ENCODE measurements at places on chromosomes 6 and 20.
A peak's percentile ranks its signal among the peaks of the same experiment; 100 is the strongest.

DNA sequence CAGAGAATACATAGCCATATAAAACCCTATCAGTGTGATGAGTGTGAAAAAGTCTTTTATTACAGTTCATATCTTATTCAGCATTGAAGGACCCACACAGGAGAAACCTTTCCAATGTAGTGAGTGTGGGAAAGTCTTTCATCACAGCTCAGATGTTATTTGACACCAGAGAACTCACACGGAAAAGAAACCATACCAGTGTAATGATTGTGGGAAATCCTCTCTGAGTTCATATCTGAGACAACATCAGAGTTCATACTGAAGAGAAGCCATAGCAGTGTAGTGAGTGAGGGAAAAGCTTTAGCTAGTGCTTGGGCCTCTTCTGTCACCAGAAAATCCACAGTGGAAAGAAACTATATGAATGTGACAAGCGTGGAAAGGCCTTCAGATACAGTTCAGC lies 8.6 kb upstream of the ZSCAN16 start:
- DNase-seq: no peak

GRCh38 chr6:13461805-13462204 lies 25.6 kb downstream of the GFOD1 start:
- no peak for DNase-seq

GRCh38 chr20:15146948-15147347 lies 809.5 kb upstream of the FLRT3 start:
- DNase-seq: peak; percentile 2

GRCh38 chr6:11750682-11751081 lies 27.9 kb downstream of the ADTRP start:
- no peak for DNase-seq

- no peak for DNase-seq
Measured at GRCh38 chr6:90446164-90446563, 140.7 kb downstream of the MAP3K7 start.

DNA sequence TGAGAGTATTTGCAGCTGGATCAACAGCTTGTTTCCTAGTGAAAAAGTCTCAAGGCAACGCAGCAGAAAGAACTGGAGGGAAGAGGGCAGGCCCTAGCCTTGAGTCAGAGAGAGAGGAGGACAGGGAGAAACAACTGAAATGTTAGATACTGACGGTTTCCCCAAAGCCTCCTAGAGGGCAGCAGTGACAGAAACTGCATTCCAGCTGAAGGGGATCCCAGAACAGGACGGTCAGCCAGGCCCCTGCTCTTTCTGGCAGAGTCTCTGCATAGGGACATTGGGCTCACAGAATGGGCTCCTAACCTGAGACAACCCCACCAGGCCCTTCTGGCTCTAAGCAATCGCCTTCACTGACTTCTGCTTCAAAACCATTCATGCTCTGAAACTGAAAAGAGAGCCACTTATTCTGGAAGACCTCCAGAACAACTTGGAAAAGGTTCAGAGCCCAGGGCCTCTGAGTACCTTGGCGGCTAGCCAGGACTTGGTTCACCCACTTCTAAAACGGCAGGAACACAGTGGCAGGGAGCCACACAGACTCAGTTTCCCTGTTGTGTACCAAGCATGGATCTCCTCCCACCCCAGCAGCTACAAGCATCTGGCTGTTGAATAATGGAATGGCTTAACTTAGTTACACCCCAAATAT lies 72.9 kb downstream of the PSMB1 start:
- DNase-seq: no peak

- no peak for DNase-seq
Measured at GRCh38 chr6:157268396-157268795, 54.9 kb downstream of the TMEM242 start.

- peak; percentile 88 for DNase-seq
Measured at GRCh38 chr6:3748208-3749066, 3.1 kb downstream of the PXDC1 start.

DNA sequence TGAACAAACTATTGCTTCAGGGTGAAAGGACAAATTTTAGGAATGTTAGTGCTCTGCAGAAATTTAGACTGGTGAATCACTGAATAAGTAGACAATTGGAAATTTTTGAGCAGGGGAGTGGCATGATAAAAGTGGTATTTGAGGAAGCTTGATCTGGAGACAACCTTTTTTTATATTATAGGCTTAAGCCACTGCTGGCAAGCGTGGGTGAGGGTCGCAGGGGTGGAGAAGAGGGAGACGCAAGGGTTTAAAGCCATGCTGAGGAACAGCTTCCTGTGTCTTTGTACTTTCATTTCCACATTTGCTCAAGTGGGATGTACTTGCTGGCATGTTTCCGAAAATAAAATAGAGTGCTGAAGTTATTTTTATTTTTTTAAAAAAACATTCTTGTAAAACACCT lies 23.7 kb downstream of the NCOA7 start:
- no peak for DNase-seq

DNA sequence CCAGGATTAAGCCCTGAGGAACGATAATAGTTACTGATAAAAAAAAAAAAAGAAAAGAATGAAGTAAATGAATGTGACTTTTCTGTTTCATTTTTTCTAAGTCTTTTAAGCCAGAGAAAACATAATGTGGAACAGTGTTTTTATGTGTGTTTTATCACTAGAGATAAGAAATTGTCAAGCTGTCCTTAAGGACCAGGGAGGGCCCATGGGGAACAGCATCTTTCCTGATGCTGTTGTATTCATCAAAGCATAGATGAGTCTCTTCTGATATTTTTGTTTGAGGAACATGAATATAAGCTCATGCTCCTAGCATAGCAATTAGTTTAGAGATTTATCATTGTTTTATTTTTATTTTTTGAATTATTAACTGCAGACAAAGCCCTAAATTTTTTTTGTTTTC lies 150.2 kb downstream of the LAMA2 start:
- DNase-seq: no peak

DNA sequence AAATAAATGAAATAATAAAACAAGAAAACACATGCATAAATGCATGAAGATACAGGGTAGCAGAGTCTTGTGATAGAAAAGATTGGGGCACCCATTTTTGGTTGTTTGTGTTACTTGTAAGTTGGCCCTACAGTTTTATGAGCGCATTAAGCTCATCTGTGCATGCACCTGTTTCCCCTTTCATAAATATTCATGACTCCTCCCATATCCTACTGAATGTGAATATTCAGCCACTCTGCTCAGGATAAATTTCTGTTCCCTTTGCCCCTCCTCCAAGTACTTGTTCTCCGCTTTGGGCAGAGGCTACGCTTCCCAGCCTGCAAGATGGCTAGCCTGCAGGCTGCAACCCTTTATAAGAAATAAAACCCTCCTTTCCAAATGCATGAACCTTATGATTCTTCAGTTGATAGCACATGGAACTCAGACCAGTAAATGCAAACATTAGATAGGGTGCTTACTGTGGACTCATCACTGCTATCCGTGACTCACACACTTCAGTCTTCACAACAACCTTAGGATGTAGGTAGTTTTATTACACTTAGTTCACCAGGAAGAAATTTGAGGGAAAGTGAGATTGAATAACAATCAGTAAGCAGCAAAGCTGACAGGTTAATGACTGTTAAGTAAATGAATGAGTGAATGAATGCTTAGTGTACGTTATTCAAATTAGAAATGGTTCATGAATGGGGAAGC lies 15.0 kb downstream of the ALDH8A1 start:
- DNase-seq: no peak
